ENCODE measurements at places on chromosomes 3 and 15.

GRCh38 chr15:61091289-61091616 is 137.8 kb downstream of the RORA start:
- DNase-seq = peak; percentile 82

DNA sequence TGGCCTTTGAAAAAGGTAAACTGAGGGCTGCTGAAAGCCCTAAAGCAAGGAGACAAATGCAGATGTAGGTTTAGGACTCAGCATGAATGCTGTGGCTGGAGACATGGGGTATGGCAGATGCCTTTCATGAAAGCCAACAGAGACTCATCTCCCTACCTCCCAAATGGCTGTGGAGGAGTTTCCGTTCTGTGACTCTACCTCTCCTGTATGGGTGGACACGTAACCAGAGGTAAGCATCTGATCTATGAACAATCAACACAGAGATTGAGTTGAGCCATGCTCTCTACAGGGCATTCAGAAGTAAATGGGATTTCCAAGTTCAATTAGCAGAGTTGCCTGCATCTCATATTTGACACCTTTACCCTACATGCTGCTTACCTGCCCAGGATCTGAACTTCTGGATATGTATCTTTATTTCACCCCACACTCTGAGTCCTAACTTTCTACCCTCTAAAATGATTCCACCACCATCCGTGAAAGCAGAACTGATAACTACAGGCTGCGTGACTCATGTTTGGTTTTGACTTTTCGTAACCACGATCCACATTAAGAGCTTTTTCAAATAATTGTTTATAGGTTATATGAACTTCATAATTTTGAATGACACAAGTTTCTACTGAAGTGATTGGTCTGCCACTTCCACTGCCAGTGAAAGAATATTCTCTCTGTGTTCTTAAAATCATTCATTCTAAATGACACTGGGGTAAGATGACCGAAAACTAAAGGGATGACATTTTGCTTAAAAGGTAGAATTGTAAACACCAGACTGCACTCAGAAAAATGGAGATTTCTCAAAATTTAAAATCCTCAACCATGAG is 1058.7 kb downstream of the FHIT start:
- no peak for DNase-seq

DNA sequence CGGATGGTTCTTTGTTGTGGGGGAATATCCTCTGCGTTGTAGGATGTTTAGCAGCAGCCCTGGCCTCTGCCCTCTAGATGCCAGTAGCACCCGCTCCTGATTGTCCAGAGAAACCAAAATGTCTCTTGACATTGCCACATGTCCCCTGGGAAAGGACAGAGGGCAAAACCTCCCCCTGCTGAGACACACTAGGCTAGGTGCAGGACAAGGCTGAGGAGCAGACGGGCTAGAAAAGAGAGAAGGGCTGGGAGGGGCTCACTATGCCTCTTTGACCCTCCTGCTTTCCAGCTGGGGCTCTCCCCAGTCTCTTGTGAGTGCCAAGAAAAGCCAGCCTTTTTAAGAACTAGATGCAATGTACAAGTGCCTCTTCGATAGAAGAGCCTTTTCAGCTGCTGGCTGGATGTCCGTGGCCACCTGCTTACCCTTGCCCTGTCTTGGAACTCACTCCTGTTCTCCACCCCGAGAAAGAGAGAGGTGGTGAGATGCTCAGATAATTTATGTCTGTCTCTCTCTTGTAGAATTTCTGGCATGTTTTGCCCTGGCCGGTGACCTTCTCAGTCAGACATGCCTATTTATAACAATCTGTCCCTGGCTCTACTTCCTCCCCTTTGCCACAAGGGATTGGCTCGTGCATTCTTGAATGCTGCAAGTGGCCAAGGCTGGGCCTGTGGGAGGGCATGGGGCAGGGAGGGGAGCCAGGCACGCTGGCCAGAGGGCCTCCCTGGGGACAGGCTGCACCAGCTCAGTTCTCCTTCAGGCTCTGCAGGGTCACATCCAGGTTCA is 142.6 kb downstream of the RPLP1 start:
- DNase-seq = peak; percentile 64

DNA sequence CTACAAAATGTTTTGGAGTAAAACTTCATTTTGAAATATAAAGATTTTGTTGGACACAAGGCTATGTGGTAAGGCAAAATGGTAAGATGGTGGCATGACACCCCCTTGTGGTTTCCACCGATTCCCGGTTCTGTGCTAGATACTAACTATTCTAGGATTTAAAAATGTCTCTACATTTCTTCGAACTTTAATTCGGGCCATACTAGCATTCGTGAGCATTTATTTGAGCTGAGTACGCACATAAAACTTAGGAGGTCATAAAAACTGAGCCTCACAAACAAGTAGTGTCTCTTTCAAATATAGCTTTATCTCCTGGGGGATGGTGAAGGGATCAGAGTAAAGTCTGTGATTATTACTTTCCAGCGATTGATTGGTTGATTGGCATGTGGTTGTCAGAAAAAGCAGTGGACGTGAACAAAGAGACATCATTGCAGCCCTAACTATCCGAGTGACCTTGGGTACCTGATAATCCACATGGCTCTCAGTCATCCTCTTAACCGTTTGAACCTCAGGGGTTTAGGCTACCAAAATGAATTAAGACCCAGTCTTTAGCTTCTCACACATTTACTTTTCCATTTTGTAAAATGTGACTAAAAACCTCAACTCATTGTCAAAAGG is 1.1 kb upstream of the ZNF639 start:
- peak; percentile 33 for DNase-seq

DNA sequence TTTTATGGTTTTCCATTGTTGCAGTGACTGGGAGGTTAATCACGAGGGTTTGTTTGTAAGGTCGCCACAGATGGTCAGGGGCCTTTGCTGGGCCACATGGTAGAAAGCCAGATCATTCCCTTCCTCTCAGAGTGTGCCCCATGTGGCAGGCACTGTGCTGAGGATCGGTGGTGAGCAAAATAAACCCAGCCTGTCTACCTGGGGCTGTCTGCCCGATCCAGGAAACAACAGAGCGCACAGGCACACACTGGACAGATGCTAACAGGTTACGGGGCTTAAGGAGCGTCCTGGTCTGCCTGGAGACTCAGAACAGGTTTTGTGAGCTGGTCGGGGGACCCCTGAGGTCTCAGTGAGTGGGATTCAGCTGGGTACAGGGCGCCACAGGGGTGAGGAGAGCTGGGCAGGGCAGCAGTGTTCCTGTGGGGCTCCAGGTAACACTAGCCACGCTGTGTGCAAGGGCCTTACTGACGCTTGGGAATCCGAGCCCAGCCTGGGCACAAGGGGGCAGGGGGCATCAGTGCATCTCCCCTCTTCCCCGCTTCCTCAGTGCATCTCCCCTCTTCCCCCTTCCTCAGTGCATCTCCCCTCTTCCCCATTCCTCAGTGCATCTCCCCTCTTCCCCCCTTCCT is 136.4 kb downstream of the DNAJB8 start:
- no peak for DNase-seq

DNA sequence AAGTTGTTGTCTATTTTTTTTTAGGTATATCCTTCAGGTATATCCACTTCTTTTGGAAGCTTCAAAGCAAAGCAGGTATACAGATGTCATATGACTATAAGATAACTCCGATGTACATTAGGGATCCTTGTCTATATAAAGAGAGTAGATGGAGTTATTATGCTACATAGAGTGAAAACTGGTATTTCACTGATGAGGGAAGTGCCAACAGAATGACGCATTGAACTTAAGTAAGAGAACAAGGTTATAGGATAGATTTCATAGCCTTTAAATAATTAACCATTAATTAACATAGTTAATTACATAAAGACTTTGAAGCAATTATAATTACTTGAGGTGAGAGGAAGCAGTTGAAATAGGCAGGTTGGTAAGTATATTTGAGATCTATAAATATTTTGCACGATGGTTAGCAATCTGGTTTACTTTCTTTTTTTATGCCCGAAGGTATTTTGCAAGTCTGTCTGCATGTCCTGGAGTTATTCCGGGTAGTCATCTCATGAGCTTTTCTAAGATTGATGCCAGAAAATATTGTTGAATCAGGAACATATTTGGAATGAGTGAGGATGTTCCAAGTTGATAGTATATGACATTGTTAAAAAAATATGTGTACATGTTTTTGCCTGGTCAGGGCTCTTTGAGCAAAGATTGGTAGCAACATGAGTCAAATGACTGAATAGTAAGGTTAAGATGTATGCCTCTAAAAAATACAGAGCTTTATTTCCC is 299.5 kb upstream of the KCNMB2 start:
- no peak for DNase-seq

DNA sequence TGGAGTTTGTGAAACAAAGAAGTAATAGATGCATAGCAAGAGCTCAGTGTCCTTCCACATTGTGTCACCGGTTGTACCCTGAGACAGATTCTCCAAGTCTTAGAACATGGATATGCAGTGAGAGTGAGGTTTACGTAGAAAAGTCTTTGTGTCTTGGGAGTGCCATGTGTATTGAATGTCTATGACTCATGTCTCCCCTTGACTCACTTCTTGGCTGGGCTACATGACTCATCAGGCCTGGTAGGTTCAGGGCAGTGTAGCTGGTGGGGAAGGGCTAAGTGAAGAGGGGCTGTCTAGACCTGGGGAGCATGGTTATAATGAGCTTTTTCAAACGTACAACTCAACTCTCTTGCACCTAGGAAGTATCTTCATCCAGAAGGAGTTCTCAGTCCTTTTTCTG is 167.4 kb downstream of the GAP43 start:
- DNase-seq = no peak

DNA sequence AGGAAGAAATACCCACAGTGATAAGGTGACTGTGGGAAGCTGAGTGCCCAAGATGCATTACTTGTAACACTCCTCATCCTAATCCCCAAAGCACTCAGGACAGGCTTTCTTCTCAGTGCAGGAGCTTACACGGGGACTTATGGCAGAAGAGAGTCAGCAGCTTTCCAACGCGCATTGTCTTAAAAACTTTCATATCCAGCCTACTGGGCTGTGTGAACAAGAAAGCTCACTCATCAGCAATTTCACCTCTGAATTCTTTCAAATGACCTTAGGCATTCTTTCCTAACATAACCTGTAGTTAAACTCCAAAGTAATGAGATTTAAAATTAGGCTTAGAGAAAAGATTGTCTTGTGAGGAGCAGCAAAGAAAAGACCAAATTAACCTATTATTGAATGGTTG is 132.3 kb downstream of the KCNAB1 start:
- DNase-seq = no peak

GRCh38 chr3:112374333-112374734 is 41.4 kb downstream of the CD200 start:
- DNase-seq = no peak

DNA sequence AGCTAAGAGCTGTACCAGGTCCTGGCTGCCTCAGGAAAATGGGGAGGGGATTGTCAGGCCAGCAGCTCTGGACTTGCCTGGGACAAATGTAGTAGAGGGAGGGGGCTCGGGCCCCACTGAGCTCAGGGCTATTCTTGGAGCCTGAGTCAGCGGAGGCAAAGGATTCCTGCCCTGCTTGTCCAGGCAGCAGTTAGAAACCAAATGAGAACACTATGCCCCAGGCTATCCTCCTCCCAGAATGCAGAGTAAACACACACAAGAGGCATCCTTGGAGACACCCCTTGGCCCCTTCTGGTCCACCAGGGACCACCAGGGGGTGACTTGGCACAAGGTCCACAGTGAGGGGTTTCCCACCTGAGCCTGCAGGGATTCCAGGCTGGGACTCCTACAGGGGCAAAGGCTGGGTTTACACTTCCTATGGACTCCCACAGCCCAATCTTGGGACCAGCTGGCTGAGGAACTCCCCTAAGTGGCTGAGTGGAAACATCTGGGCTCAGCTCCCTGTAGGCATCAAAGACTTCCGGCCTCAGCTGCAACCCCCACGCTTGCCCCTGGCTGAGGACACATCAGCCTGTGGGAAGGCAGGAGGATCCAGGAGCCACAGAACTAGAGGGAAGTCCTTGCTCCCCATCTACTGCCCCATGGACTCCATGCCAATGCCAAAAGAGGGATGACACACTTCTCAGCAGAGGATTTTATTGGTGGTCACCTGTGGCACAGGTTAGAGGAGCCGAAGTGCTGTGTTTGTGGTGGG is 3.4 kb upstream of the COL7A1 start:
- no peak for DNase-seq

DNA sequence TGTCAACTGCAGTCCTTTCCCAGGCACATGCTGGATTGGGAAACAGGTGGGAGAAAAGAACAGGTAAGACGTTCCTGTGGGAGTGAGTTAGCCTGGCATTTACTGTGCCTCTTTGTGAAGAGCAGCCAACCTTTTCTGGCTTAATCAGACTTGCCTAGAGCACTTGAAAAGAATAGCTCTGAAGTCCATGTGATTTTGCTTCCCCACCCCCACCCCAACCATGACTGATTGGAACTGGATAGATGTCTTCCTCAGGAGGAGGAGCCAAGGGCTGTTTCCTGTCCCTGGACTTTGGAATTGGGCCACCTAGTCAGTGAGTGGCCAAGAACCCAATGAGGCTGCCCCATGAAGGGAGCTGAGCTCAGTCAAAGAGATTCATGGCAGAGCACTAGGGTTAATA is 4.7 kb upstream of the TMEM41A start:
- DNase-seq = no peak

DNA sequence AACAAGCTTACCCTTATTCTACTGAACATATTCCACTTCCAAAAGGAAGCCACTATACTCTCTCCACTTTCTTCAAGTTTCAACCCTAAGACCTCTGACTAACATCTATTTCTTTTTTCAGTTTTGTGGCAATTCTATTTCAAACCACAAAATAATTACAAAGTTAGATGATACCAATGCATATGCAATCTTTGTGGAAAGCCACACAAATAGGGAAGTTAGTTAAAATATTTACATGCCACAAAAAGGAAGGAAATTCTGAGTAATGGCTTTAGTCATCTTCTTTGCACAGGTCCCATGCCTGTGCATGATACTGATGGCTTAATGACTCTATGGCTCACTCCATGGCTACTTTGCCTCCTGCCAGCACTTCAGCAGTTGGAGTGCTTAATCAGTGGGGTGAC is 57.0 kb upstream of the MCTP2 start:
- no peak for DNase-seq

GRCh38 chr15:66581972-66582537 is 16.3 kb upstream of the LCTL start:
- no peak for DNase-seq

- DNase-seq = no peak
These were observed 21.4 kb downstream of the CCDC13 start for GRCh38 chr3:42751609-42752008.

- DNase-seq = no peak
These were observed 74.3 kb downstream of the MYO1E start for GRCh38 chr15:59298225-59298853.

- DNase-seq = no peak
These were observed 32.1 kb downstream of the DNASE1L3 start for GRCh38 chr3:58178528-58179234.

GRCh38 chr3:156608601-156609514 is 53.9 kb upstream of the SSR3 start:
- DNase-seq = no peak

- DNase-seq = no peak
These were observed 110.7 kb downstream of the RSRC1 start for GRCh38 chr3:158220575-158220974.
